SJCRH30 (cell line): ENCODE measurements at places on chromosomes 4 and X. TPM values are rescaled to one million over a fixed set of nuclear protein-coding genes. Genes with fewer than 3 reads are reported as not detected.

DNA sequence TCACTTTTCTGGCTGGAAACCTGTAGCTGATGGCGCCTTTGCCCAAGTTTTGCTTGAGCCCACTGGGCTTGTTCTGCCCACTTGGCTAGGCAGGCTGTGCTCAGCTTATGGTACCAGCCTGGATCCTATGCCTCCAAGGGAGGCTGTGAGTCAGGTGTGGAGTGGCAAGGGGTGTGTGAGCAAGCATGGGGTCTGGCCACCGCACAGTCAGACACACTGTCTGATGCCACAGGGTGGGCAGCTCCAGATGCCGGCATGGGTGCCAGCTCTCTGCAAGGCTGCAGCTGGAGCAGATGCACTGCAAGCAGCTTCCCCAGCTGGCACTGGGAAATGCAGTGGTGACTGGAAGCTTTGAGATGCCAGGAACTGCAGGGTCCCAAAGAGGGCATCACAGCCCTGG is 16.3 kb upstream of the GIMD1 start:
- DNase-seq = no peak

L1CAM gene
- total RNA-seq = 14.2 and 14.7 TPM in 2 replicates

GRCh38 chr4:123749383-123749782 is 352.8 kb downstream of the SPRY1 start:
- peak; percentile 13 for DNase-seq

GDPD2 gene
- 0.08 TPM in 1 of 2 replicates, not detected in the other for total RNA-seq
